CD4-positive, alpha-beta T cell treated with Interleukin-4 for 4 hours (primary cell): ENCODE measurements at places on chromosomes 4 and X.

GRCh38 chr4:105970371-105970770 is 75.1 kb downstream of the NPNT start:
- no peak for DNase-seq

- no peak for DNase-seq
Measured at GRCh38 chrX:139725720-139726119, 17.8 kb upstream of the MCF2 start.

DNA sequence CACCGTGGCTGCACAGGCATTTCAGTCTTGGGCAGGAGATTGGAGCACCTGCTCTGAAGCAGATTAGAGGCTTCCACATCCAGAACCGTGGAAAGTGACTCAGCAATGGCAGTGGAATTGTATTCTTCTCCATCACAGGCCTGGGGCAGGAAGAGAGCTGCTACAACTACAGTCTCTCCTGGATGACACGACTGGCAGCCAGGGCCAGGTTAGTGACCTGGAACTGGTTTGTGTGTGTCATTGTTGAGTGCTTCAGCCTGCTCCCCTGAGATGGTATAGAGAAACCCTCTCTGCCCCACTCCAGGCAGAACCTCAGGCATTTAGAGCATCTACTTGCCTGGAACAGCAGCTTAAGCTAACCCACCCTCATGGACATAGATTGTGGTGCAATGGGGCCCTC is 596.5 kb upstream of the INTU start:
- DNase-seq: no peak

DNA sequence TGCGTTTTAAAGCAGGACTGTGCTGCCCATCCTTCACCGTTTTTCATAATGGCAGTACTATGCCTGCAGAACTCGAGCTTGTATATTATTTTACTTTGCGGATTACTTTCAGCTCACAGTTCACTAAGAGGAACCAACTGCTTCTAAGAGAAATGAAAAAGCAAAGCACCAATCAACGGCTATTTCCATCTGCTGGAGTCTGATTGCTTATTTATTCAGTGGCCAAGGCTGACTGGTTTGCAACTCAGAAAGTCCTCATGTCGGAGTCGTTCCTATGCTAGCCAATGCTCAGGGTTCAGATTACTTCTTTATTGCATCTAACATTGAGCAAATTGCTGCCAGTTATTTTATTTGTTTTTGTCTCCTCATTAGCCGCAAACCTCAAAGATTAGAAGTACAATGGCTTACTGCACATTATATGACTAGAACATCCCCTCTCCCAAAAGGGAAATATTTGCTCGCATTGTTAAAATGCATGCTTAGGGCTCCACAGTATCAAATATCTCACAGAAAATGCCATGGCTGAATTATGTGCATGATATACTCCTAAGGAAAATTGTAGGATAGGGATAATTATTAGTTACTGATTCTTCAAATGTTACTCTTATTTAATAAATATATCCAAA is 1628.2 kb upstream of the ADGRL3 start:
- DNase-seq: no peak

DNA sequence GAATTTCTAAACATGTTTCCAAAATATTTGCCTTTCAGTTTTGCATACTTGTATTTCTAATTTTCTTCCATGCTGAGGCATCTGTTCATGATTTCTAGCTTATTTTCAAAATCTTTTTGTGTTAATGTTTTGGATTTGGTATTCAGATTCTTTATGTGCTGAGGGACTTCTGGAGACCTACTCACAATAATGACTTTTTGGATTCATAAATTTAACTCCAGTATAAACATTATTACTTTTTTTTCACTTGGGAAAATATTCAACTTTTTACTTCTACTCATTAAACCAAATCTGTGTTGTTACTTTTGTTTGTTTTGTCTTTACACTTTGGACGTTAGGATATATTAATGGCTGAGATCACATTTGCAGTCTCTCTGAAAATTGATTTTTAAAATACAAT is 183.7 kb downstream of the TENM3 start:
- no peak for DNase-seq
